ENCODE measurements at places on chromosomes 11 and 22. TPM values are rescaled to one million over a fixed set of nuclear protein-coding genes. Genes with fewer than 3 reads are reported as not detected.
A peak's percentile ranks its signal among the peaks of the same experiment; 100 is the strongest.

- no peak for DNase-seq
Measured at GRCh38 chr11:69887841-69888427, 68.7 kb upstream of the FGF3 start.

Gene ASRGL1
- 2.4 TPM for total RNA-seq

- no peak for DNase-seq
Measured at GRCh38 chr11:105713106-105713505, 103.2 kb downstream of the GRIA4 start.

DNA sequence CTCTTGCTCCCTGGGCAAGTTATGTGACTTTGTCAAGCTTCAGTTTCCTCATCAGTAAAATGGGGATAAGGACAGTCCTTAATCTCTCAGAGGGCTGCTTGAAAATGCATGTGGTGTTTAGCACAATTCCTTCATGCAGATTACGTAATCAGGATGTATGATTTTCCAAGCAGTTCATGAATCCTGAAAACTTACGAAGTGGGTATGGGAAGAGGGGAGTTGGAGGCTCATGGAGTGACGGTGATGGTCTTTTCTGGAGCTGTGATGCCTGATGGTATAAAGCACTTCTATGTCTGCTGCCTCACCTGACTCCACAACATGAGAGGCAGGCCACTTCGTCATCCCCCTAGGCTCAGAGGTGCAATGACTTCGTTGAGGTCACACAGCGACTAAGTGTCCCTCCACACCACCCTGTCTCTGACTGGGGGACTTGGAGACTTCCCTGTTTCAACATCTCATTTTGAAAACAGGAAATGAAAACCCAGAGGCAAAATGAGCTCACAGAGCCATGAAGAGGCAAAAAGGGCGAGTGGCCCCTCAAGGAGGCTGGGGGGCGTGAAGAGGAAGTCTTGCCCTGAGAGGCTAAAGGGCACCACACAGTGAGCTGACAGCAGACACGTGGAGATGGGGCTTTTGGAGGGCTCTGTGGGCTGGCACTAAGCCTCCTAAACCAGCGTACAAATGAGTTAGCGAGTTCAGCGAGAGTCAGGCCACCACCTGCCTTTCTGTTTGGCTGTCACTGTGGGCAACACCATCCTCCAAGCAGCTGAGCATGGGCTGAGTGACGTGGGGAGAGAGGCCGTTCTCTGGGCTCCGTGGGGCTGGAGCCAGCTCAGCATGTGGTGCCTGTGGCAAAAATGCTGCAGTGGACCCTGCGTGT is 10.1 kb downstream of the MCM5 start:
- no peak for DNase-seq

GRCh38 chr22:34160141-34160783 is 240.0 kb upstream of the LARGE1 start:
- DNase-seq: no peak

Gene POU2AF2
- total RNA-seq: not detected

DNA sequence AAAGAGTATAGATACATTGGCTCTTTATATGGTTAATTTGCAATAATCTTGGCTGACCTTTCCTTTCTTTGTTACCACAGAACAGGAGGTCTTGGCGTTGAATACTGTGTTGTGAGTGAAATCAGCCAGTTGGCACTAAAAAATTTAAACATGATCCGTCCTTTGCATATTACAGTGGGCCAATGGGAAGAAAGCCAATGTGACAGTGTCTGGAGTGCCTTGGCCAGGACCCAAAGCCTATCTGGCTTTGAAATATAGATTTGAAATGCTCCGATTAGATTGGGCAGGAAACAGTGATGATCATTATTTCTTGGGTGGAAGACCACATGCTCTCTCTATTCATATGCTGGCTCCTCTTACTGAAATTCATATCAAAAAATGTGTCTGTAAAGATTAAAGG is 339.6 kb upstream of the ANO3 start:
- peak; percentile 8 for DNase-seq

Gene APLNR
- 0.07 TPM for total RNA-seq

GRCh38 chr11:120281143-120281795 is 41.3 kb downstream of the POU2F3 start:
- DNase-seq: no peak

DNA sequence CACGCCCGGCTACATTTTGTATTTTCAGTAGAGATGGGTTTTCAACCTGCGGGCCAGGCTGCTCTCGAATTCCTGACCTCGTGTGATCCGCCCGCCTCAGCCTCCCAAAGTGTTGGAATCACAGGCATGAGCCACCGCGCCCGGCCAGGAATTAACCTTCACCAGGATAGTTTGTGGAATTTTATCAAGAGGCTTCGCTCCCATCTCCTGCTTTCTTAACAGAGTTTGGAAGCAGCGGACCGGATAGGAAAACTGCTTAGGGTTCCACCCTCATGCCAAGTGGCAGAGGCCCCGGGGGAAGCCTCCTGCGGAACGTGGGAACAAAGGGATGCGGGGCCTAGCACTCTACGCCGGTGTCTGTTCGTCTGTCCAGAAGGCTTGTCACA is 229.9 kb downstream of the ST3GAL4 start:
- no peak for DNase-seq

DNA sequence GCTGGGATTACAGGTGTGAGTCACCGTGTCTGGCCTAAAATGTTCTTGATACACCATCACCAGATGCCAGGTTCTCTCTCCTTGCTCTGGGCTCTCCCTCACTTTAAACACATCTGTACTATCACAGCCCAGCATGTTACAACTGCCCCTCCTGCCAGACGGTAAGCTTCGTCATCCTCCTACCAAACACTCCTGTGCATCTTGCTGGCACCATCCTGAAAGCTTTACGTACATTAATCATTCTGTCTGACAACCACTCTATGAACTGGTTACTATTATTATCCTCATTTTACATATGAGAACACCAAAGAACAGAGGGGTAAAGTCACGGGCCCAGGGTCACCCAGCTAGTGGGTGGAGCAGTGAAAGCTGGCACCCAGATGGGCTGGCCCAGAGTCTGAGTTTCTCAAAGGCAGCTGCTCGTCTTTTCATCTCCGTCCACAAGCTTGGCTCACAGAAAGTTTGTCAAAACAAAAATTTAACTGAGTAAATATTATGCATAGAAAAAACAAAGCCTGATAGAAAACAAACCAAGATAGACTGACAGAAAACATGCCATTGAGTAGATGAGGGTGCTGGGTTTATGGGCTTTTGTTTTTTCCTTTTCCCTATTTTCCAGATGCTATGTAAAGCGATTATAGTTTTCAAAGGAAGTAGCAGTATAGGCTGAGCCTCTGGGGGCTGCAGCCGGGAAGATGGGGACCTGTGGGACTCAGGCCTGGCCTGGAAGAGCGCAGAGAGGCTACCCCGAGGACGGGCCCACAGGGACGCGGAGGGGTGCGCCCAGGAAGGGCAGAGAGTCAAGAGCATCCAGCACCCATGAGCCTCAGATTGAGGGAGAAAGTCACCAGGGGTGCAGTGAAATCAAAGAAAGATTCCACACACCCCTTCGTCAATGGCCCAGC is 9.5 kb downstream of the PLA2G6 start:
- DNase-seq: peak; percentile 70

Measured in astrocyte (in vitro differentiated cells and primary cell).